Fibroblast of skin of back (primary cell): ENCODE measurements at places on chromosomes 2 and 18.

- DNase-seq = no peak
Measured at GRCh38 chr2:219560037-219560892, 11.1 kb downstream of the OBSL1 start.

DNA sequence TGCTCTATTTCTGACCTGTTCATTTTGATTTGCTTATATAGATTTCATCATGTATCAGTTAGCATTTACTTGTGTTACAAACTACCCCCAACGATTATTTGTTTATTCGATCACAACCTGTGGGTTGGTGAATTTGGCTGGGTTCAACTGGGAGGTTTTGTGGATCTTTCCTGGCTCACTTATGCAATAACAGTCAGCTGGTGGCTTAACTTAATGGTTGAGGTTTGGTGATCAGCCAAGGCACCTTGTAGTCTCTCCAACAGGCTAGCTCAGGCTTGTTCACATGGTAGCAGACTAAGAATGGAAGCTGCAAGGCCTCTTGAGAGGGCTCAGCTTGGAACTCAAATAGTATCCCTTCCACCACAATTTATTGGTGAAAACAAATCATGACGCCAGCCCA, 5.4 kb upstream of the PUM2 start:
- DNase-seq = peak; percentile 16

- DNase-seq = no peak
Measured at GRCh38 chr18:62413206-62413605, 88.1 kb downstream of the TNFRSF11A start.

DNA sequence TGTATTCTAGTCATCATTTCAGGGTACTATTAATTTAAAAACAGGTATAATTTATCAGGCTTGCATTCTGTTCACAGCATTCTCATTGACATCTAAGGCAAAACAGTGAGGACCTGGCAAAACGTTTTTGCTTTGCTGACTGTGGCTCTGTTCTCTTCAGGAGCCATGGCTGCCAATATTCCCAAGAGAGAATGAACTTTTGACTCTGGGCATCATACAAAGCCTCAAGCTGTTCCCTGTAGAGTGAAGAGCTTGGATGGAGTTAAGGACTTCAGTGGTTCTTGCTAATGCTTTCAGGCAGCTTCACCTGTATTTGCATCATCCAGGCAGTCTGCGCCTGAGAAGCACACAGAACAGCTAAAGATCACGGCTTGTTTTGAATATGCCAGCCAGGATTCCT, 65.9 kb upstream of the CAVIN2 start:
- DNase-seq = no peak

- no peak for DNase-seq
Measured at GRCh38 chr2:206149330-206149729, 9.9 kb downstream of the NDUFS1 start.

DNA sequence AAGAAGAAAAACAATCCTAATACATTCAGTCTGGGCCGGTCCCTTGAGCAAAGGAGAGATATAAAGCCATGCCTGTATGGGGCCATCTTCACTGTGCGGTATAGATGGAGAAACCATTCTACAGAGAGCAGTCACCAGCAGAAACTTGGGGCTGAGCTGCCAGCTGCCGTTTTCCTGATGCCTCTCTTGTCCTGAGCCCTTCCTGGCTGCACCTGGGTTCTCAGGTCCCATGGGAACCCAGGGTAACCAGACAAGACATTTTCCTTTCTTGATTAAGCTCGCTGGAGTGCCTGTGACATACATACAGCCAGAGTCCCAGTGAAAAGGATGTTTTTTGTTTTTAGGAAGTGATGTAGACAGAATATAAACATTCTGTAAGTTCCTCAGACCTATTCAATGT, 5.3 kb upstream of the METTL21A start:
- no peak for DNase-seq

- no peak for DNase-seq
Measured at GRCh38 chr2:144941743-144942488, 422.0 kb upstream of the ZEB2 start.

- no peak for DNase-seq
Measured at GRCh38 chr2:203678971-203679370, 27.5 kb upstream of the CD28 start.

GRCh38 chr2:68169308-68169707, 11.6 kb downstream of the PNO1 start:
- no peak for DNase-seq

- DNase-seq = no peak
Measured at GRCh38 chr18:73189718-73190117, 321.9 kb upstream of the NETO1 start.

DNA sequence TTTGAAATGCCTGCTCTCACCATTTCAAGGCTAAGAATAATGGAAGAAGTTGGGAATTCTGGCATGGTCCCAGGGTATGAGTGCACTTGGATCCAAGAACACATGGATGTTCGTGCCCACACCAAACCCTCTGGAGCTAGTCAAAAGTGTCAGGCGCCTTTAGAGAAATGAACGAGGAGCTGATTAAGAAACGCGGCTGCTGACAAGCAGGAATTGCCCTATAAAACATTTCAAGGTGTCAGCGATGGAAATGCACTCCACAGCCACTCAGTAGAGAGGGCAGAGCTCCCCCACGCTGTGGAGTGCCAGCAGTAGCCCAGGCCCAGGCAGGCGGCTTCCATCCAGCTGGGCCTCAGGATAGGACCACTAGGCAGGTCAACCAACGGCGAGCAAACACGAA, 213.7 kb downstream of the TTC32 start:
- no peak for DNase-seq

DNA sequence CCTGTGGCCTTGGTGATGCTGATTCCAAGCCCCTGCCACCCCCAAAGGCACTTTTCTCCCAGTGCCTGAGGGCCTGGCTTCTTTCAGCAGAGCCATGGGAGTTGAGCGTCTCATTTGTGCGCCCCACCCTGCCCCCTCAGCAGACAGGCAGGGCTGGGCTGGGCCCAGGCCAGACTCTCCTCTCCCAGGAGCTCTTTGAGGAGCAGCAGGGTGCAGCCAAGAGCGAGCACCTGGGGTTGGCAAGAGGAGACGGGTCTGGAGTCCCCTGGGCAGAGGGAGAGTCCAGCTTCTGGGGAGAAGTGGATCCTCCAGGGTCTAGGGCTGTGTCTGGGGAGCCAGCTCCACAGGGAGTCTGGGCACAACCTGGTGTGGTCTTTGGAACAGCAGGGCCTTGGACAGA, 21.2 kb downstream of the NPPC start:
- DNase-seq = no peak

- DNase-seq = peak; percentile 16
Measured at GRCh38 chr2:214695789-214696188, 113.7 kb downstream of the BARD1 start.

GRCh38 chr2:232170396-232170795, 208.2 kb upstream of the ALPP start:
- DNase-seq = no peak

DNA sequence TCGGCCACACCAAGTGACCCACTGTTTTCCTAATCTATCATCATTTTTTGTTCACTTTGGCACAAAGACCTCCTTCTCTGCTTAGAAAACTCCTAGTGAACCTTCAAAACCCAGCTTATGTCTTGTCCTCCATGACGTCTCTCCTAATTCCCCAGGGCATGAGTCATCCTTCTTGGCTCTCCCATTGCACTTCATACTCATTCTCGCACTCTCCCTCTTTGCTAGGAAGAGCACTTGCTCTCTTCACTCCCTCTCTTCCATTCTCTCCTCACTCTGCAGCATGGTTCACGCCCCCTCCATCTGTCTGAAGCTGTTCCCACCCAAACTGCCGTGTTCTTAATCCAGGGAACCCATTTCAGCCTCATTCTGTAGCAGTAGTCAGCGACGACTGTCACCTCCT, 103.9 kb downstream of the MRO start:
- no peak for DNase-seq

DNA sequence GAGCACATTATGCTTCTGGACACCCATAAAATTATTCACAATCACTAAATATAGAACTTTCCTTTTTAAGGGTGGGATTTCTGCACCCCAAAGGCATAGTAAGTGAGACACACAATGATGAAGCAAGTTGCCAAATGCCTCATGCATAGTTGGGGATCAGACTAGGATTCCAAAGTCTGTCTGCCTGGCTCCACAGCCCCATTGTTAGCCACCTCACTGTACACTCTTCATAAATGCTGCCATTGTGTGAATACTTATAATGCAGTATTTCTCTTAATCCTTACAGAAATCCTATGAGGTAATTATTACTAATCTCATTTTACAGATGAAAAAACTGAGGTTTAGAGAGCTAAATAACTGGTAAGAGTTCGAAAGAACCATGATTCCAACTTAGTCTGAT, 738.6 kb downstream of the ERBB4 start:
- DNase-seq = no peak

DNA sequence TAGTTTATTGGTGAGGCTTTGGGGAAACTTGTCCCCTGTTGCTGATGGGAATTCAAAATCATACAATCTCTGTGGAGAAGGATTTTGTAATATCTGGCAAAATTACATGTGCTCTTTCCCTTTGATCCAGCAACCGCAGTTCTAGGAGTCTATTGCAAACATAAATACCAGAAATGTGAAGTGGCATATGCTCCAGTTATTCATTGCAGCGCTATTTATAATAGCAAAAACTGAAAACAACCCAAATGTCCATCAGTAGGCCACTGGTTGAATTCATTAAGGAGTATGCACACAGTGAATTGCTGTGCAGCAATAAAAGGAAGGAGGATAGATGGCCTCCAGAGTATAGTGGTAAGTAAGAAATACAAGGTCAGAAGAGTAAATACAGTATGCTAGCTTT, 76.5 kb downstream of the HNRNPLL start:
- DNase-seq = peak; percentile 34

DNA sequence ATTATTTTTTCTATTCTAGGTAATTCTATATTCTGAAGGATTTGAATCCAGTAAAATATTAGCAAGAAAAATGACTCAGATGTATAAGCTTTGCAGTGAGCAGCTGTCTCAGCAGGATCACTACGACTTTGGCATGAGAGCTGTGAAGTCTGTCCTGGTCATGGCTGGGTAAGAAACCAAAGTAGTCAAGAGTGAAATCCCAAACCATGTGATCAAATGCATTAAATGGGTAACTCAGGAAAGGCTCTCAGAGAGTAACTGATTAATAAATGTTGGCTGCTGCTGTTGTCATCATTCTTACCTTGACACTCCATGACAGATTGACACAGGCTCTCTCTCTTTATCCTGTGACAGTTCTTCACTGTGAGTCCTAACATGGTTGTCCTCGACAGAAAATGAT, 124.1 kb downstream of the DNAH6 start:
- DNase-seq = no peak

DNA sequence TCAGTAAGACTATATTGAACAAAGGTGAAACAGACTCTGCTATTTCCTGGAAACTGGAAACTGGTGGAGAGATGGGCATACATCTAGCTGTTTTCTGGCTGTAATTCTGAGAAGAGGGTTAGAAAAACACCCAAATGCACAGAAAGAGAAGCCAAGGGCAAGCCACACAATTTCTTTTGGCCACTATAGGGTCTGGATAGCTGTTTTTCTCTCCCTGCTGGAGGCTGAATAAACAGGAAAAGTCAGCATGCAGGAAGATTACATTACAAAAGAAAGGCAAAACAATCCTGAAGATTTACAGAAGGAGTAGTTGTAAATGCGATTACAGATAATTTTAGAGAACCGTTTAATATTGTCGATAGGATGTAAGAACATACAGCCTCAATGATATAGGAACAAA, 186.2 kb upstream of the REG3G start:
- no peak for DNase-seq

DNA sequence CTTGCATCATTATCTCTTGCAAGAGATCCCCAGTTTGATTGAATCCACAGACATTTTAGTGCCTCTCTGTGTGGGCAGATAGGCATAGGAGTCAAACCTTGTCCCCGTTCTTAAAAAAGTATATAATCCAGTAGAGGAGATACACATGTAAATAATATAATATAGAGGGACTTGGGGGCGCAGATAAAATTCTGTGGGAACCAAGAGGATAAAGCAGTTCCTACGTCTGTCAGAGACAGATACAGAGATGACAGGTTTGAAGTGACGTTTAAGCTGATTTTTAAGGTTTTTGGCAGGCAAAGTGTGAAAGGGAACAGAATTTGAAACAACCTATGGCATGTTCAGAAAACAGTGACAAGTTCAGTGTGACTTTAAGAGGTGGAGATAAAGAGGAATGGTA, 63.1 kb downstream of the CAB39 start:
- DNase-seq = no peak

GRCh38 chr2:215597577-215597976, 161.7 kb upstream of the FN1 start:
- no peak for DNase-seq

DNA sequence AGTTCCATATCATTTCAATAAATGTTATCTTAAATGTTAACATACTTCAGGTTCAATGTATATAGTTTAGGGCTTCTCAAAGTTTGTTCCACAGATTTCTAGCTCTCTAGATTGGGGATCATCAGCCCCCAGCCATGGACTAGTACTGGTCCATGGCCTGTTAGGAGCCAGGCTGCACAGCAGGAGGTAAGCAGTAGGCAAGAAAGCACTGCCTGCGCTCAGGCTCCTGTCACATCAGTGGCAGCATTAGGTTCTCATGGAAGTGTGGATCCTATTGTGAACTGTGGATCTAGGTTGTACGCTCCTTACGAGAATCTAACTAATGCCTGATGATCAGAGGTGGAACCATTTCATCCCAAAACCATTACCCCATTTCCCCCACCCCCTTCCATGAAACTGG, 531.1 kb downstream of the PARD3B start:
- DNase-seq = no peak

DNA sequence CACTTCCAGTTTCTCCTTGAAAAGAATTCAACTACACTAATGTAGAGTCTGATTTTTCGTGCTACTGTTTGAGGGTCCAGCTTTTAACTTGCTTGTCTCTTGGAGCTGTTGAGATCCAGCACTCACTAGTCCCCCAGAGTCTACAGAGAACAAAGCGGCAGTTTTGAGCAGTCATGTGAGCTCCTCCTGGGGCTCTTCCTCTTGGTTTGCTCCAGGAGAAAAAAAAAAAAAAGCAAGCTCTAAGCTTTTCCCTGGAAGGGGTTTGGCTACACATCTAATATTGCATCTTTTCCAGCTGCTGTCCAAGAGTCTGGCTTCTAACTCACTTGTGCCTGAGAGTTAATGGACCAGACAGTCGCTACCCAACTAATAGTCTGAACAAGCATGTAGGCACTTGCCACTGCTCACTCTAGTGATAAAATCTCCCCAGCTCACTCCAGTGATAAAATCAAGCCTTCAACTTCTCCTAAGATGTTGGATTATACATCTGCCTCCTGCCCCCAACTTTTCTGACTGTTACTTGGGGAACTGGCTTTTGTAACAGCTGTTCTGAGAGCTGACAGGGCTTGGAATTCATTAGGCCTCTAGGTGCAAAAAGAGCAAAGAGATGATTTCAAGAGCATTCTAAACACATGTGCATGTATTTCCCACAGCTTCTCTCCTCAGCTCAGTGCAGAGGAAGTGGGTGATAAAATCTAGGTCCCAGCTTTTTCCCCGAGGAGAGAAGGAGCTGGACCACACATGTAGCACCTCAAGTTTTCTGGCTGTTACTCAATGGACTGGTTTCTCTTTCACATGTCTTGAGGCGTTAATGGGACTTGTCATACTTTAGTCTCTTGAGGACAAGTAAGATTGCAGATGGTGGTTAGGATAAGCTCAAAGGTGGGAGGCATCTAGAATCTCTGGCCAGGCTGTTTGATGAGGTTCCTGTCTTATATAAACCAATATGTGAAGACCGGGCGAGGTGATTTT, 750.5 kb downstream of the LRP1B start:
- no peak for DNase-seq
